ENCODE measurements at places on chromosomes 6 and 20.

DNA sequence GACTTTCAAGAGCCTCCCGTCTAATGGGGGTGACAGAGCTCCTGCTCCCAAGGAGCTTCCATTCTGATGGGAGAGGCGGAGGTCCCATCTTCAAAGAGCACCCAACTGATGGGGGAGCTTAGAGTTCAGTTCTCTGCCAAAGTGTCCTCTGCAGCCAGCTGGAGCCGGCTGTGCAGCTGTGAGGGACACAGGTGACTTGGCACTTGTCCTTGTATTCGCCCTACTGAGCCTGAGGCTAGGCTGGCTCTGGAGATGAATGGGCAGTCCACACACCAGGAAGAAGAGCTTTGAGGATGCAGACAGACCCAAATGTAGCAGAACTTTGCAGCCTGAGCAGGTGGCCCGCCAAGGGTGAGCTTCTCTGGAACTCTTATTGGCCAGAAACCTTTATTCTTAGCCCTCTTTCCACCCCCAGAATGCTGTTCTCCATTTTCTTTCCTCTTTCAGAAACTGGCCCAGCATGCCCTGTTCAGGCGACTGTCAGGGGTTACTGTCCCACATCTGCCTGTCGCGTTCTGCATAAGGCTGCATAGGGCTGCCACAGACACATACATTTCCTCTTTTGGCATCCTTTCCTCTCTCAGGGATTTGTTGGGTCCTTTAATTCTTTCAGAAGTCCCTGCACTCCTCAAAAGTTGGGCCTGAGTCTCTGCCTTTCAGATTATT is 108.7 kb upstream of the LRFN2 start:
- DNase-seq: no peak

- no peak for DNase-seq
These were observed 98.3 kb downstream of the MACROD2 start for GRCh38 chr20:14093652-14094051.

GRCh38 chr6:70231311-70231710 is 71.6 kb downstream of the COL9A1 start:
- DNase-seq: no peak

DNA sequence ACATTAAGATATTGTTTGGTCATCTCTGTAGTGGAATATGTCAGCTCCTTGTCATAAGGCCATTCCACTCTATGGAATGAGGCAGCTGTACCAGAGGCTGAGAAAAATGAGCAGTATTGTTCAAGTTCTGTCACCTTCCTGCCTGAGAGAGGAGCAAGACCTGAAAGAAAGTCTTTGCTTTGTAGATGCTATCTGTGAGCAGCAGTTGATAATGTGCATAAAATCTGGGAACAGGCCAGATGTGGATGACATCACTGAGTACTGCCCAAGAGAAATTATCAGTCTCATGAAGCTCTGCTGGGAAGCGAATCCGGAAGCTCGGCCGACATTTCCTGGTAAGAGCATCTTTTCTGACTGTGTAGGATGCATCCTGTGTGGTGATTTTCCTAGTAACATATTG is 16.8 kb downstream of the RIPK1 start:
- DNase-seq: no peak

DNA sequence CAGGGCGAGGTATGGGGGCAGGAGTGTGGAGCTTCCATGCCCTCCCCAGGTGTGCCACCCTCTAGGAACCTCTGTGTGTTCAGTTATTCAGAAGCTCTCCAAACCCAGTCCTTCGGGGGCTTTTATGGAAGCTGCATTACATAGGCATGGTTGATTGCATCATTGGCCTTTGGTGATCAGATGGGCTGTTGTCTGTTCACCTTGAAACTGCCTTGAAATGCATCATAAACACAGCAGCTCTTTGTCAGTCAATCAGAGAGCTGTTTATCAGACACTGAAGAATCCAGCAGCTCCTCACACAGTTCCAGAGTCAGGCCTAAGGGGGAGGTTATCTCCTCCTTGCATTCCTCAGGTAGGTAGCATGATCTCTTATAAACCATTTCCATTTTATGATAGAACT is 62.4 kb downstream of the E2F3 start:
- DNase-seq: no peak

GRCh38 chr6:5998711-5999687 is 7.7 kb downstream of the NRN1 start:
- DNase-seq: no peak

GRCh38 chr6:52994839-52995088 is 320 bp downstream of the GSTA4 start:
- DNase-seq: no peak

DNA sequence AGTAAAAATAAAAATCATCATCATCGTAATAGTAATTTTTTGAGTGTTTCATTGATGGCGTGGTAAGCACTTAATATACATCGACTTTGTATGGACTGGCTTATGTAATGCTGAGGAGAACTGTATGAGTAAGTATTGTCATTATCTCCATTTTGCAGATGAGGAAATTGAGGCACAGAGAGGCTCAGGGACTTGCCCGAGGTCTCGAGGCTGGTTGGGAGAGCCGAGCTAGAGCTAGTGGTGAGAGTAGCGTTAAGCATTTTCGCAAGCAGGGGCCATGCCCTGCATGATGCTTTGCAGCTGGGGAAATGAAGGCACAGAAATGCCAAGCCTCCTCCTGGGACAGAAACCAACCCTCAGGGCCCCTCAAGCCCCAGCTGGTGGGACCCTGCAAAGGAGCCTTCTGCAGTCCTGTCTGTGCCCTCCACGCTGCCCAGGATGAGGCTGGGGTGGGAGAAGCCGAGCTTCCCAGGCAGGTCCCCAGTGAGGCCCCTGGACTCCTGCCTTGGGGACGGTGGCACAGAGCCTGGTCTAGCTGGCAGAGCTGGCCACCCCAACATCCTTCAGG is 31.1 kb upstream of the STX16 start:
- DNase-seq: no peak

- DNase-seq: no peak
These were observed 92.8 kb upstream of the BTN3A2 start for GRCh38 chr6:26272171-26272637.

- no peak for DNase-seq
These were observed 42.2 kb downstream of the ZNF292 start for GRCh38 chr6:87197547-87197946.
